Endothelial cell of umbilical vein (primary cell): ENCODE measurements at places on chromosomes 16 and 17. TPM values are rescaled to one million over a fixed set of nuclear protein-coding genes. Genes with fewer than 3 reads are reported as not detected.

Gene ASIC2
- not detected in 2 replicates for polyA plus RNA-seq

Gene PRAC1
- polyA plus RNA-seq, result not detected in 2 replicates

Gene ASPA
- 0.01 TPM in 1 of 2 replicates, not detected in the other for polyA plus RNA-seq

Gene PYY
- 0.14 TPM in 1 of 2 replicates, not detected in the other for polyA plus RNA-seq

Gene OR1A1
- not detected in 2 replicates for polyA plus RNA-seq

Gene MPV17L
- polyA plus RNA-seq, result 0.06 and 0.18 TPM in 2 replicates

Gene MARCHF10
- polyA plus RNA-seq, result 0.11 and 0.14 TPM in 2 replicates

Gene NLRC3
- 0.84 and 0.96 TPM in 2 replicates for polyA plus RNA-seq

Gene SMIM36
- polyA plus RNA-seq, result not detected in 2 replicates

Gene MAP2K6
- polyA plus RNA-seq, result 3.9 and 5.9 TPM in 2 replicates

Gene CES3
- polyA plus RNA-seq, result 0.10 and 0.13 TPM in 2 replicates

Gene CCDC57
- 18.6 and 19.7 TPM in 2 replicates for polyA plus RNA-seq
